RKO (cell line): ENCODE measurements at places on chromosomes 4 and X.

DNA sequence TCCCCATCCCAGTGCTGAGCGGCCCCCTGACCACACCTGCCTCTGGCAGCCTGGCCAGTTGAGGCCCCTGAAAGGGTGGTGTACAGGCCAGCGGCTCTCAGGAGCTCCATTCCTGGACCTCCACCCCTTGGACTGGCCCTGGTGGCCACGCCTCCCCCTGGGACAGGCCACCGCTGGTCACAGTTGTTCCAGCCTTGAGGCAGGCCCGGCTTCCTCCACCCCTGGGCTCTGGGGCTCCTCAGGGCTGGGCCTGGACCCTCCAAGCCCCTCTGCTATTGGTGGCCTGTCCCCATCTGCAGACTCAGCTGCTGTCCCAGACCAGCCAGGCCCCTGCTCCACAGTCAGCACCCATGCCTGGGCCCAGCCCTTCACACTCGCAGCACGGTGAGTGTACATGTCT, 93.2 kb upstream of the NKX1-1 start:
- DNase-seq, result no peak

DNA sequence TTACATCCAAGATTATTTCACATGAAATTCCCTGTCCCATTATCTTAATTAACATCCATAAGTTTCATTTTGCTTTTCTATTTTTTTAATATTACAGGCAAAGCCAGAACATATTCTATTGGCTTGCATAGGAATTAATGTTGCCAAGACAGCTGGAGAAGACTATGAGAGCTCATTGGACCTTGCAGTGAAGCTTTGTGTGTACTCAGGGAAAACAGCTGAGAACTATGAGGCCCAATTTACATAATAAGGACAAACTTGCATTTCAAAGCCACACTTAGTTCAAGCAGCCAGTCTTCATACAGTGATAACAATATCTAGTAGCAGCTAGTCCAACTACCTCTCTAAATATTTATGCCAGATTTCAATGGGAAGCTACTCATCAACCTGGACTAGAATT, 134.4 kb downstream of the DDX53 start:
- DNase-seq, result no peak

DNA sequence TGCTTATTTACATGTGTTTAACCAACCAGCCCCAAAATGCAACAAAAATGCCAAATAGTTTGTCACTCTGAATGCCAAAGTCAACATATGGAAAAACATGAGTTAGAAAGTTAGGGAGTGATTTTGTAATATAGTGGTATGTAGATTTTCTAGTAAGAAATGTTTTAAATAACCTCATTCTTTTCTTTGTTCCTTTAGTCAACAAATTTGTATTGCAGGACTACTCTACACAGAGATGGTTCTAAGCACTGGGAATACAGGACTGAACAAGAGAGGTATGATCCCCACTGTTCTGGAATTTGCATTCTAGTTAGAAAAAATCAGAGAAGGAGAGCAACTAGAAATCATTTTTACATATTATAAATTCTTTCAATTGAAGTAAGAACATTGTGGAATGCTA, 218.8 kb upstream of the ANXA10 start:
- no peak for DNase-seq

GRCh38 chr4:3767570-3768288, 1.5 kb downstream of the ADRA2C start:
- DNase-seq, result no peak

- DNase-seq, result no peak
Measured at GRCh38 chrX:25275159-25275558, 259.4 kb upstream of the ARX start.

DNA sequence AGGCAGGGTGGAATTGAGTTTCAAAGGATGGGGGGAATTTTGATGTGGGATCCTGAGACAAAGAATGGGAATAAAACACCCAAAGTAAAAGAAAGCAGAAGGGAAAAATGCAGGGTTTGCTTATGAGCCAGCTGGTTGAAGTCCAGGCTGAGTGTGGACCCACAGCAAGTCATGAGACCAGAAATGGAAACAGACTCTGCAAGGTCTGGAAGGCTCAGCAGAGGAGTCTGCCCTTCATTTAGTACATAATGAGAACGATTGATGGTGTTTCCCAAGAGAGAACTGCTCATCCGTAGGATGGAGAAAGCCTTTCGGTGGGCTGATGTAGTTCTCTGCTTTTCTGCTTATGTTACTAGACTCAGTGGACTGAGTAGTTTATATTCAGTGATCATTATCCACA, 259.1 kb downstream of the C4orf33 start:
- DNase-seq, result no peak

- no peak for DNase-seq
Measured at GRCh38 chrX:123600181-123600580, 132.7 kb downstream of the THOC2 start.

DNA sequence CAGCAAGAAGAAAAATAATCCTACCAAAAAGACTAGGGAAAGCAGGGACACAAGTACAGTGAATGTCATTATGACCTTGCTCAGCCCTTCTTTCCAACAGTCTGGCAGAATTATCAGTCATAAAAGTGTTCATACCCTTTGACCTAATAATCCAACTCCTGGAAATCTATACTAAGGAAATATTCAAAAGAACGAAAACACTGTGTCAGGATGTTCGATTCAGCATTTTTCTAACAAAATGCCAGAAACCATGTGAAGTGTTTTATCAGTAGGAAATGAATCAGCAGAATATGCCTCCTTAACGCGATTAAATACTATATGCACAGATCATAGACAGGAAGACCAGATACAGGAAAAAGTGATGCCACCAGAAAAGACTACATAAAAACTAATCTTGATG, 16.2 kb upstream of the S100G start:
- no peak for DNase-seq

DNA sequence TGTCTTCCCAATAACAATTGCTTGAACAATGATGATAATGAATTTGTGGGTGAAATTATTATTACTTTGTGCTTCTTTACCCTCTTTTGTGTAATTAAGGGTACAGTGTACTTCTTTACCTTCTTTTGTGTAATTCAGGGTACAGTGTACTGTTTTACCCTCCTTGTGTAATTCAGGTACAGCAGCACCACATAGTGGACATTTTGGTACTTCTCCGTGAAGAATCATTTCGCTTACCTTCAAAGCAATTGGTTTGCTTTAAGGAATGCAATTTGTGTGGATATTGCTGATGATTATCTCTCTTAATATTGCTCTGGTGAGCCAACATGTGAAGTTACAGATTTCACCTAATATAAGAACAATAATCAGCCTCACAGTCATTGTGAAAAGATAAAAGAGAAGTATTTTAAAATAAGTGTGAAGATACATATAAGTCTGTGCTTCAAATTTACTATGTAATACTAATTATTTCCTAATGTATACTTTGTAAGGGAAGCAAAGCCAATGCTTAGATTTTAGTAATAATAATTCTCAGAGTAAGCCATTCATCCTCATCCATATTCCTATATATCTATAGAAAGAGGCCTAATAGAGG, 27.2 kb upstream of the SEC24B start:
- DNase-seq, result peak; percentile 66

DNA sequence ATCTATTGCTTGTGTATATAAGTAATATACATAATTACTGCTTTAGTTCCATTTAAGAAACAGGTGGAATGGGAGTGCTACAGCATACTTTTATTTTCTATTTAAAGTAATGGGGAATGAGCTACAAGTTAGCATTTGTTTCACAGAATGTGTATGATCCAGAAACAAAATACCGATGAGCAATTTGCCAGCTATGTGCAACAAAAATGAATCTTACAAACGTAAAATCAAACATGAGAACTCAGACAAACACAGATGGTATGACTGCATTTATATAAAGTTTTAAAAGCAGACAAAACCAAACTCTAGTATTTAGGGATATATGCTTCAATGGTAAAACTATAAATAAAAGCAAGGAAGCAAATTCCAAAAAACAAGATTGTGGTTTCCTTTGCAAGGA, 141.7 kb downstream of the PAPSS1 start:
- DNase-seq, result no peak

DNA sequence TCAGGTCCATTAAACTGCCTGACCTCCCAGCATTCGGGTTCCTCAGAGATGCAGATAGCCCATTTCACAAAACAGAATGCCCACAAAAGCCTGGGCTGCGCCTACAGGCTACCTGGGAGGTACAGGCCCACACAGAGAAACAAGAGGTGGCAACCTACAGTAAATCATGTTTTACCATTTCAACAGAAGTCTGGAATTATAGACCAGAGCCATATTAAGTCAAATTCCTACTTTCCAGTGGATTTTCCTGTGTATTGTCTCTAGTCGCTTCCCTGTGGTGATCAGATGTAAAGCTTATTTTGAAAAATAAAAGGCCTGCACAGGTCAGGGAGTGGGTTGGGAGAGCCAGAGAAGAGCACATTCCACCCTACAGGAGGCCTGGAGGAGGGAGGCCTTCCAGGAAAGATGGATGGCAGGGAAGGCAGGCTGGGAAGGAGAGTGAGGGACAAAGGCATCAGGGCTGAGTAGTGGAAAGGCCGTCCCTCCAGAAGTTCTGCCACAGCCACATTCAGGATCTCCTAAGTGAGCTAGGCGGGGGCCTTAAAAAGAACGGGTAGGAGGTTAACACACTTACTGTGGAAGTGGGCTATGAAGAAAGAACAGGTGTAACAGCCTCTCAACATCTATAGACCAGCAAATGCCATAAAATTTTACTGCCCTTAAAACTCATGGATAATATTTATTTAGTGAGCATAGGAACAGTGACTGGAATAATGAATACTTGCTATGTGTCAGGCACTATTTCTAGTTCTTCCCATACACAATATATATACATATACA, 19.0 kb upstream of the USO1 start:
- no peak for DNase-seq

GRCh38 chr4:4568806-4569427, 27.1 kb upstream of the STX18 start:
- DNase-seq, result no peak

DNA sequence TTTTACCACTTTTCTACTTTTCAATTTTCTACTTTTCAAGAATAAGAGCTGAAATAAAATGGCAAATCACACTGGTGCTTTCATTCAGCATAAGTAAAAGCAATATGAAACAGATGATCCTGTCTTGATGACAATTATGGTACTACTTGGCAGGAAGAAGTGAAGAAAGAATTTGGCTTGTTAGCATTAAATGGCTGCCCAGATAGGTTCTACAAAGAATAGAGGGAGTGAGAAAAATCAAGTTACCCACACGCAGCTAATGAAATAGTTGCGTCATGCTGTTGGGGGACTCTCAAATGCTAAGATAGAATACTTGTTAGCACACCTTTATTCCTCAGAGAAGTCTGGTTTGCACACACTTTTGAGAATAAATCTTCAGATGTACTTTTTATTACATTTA, 12.5 kb upstream of the LCORL start:
- no peak for DNase-seq

- DNase-seq, result peak; percentile 23
Measured at GRCh38 chr4:107248571-107248970, 212.5 kb upstream of the DKK2 start.

GRCh38 chr4:3781193-3781886, 15.2 kb downstream of the ADRA2C start:
- DNase-seq, result peak; percentile 9

GRCh38 chr4:8198906-8199593, at the start of gene SH3TC1:
Gene SH3TC1, plus strand, starts transcription at chr4:8199290. Its CDS starts 5,905 bp downstream, at chr4:8205195.
- peak; percentile 87 for DNase-seq

DNA sequence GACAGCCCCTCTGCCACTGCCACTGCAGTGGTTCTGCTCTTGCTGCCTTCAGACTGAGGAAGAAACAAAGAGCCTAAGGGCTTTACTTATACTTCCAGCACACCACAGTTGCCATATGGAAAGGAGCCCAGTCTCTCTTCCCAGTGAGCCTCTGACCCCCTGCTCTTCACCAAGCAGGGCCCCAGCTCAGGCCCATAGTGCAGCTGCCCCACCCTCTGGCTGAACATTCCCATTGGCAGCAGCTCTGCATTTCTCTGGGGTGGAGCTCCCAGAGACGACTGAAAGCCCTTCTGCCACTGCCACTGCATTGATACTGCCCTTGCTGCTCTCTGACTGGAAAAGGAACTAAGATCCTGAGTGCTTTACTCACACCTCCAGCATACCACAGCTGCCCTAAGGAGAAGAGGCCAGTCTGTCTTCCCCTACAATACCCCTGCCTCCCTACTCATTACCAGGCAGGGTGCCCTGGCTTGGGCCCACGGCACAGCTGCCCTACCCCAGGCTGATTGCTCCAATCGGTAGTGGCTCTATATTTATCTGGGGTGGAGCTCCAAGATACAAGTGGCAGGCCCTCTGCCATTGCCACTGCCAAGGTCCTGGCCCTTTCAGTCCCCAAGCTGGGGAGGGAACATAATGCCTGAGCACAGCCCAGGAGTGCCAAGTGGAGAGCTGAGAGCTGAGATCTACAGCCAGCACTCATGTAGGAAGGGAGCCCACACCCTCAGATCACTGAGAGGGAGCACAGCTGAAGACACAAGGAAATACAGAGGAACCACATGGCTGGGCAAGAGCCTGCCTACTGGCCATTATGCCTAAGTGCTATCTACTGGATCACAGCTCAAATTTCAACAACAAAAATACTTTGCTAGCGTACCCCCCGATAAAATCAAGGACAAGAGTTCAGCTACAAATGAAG, 36.0 kb downstream of the AWAT2 start:
- no peak for DNase-seq

- no peak for DNase-seq
Measured at GRCh38 chr4:62640296-62640695, 1440.2 kb downstream of the ADGRL3 start.

DNA sequence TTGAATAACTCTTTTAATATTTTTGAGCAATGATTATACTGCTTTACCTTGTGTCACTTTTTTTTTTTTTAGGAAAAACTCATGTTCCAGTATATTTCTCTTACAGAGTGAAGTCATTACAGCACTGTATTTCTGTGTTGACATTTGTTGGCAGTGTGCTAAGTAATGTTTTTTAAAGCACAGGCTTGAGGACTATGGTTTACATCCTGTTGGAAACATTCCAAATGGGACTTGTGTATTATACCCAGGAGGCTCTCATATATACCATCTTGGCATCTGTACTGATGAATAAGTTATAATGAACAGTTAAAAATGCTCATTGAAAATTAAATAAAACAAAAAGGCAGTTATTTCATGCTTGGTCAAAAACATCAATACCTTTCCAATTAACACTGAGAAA, 33.8 kb downstream of the CEP44 start:
- DNase-seq, result no peak

GRCh38 chr4:113335746-113336145, 286.3 kb downstream of the ANK2 start:
- DNase-seq, result no peak

DNA sequence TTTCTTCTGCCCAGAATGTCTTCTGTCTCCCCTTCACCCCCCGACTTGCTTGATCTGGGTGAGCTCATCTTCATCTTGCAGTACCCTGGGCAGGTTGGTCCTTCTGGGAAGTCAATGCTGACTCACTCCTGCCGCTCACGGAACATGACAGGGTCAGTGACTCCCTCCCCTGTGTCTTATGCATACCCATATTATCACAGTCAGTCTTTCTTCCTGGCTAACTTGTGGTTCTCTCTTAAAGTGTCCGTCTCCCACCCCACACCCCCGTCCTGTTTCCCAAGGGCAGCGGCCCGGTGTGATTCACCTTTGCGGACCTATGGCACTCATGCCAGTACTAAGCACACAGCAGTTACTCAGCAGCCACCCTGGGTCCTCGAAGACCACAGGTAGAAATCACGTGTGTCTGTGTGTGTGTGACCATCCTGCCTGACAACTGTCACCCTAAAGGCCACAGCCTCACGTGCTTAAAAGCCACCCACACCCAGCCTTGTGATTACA, 17.7 kb downstream of the IQSEC2 start:
- peak; percentile 60 for DNase-seq

GRCh38 chr4:82704156-82704555, 94.4 kb downstream of the SCD5 start:
- no peak for DNase-seq
